ENCODE measurements at places on chromosomes 4 and X.
A peak's percentile ranks its signal among the peaks of the same experiment; 100 is the strongest.

DNA sequence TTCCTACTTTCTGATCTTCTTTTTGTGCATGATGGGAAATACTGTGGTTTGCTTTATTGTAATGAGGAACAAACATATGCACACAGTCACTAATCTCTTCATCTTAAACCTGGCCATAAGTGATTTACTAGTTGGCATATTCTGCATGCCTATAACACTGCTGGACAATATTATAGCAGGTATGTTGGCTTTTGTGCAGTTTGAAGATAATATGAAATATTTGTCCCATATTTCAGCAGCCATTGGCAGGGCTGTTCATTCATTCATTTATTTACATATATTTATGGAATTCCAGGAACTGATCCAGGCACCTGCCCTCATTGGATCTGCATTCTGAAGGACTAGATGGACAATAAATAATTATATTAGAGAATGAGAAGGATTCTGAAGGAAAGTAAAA lies 96.9 kb downstream of the NPFFR2 start:
- DNase-seq, result no peak

DNA sequence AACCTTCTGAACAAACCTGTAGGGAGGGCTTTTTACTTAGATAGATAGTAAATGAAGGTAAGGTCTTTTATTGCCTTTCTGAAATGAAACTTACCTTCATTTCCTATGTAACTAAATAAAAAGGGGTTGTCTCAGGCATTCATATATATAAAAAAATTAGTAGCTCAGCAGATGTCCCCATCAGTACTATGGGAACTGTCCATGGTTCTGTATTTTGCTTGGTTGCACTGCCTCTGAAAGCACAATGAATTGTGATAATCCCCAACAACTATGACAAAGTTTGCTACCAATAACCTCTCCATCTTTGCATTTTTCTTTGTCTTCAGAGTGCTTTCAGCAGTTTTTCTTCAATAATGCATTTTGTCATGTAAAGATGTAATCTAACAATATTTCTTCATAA lies 222.4 kb downstream of the SLIT2 start:
- DNase-seq, result no peak

DNA sequence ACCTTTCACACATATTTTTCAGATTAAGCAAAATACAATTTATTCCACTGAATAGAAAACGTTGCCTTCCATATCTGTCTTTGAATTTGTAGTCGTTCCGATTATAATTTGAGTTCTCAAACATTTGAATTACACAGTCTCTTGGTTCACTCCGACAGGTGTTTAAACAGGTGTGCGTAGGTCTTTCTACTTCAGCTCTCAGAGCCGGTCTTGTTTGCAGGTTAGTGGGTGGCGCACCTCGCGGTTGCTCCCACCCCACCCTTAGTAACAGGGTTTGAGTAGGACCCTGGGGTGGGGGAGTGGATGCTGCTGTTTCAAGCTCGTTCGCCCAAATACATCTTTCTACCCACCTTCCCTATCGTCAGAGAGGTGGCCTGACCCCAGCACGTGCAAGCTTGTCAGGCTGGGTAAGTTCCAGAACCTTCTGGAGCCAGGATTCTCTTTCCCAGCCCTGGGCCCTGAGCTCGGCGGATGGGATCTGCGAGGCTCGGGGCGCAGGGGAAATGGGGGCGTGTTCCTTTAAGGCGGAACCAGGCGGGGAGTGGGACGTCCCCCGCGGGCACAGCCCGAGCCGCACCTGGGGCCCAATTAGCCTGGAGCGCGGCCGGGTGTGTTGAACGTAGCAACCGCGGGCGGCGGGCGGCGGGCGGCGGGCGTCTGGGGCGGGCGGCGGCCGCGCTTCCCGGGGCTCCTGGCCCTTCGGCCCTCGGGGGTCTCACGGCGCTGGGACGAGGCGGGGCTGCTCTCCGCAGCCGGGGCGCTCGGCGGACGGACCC lies at the start of gene FAM149A:
Gene FAM149A, plus strand, starts transcription at position 591 of the 776 bp plus-strand sequence.
- DNase-seq, result peak; percentile 68

DNA sequence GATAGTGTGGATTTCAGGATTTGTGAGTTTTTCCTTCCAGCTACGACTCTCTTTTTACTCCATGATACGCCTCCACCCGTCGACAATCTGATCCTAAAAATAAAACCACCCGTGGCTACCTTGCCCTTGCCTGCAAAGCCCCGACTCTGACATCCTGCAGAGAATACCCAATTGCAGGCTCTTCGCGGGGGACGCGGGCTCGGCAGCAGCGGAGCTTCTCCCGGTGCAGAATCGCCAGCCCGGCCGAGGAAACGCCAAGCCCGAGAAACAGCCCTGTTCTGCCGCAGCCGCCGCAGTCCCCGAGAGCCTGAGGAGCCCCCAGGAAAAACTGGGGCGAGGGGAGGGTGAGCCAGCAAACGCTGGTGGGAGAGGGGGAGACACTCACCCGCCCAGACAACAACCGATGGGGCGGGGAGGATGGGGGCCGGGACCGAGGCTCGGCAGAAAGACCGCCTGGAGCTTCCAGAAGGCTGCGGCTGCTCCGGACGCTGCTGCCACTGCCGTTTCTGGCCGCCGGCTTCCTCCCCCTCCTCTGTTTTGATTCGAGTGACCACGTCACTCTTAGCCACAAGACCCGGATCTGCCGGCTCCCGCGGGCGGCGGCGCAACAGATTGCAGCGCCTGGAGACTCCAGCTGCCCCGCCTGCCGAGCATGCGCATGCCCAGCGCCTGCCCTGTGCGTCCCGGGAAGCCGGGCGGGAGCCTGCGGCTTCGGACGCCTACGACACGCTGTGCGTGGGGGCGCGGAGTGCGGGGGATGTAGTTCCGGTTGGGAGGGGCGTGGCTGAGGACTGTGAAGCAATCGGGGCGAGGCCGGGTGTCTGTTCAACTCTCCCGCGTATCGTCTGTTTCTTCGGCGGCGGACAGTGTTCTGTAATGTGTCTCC lies at the start of gene SMIM14:
Gene SMIM14, minus strand, starts transcription at position 512 of the 886 bp plus-strand sequence. CDS start 33,720 bp downstream, outside the sequence.
- DNase-seq, result peak; percentile 99

DNA sequence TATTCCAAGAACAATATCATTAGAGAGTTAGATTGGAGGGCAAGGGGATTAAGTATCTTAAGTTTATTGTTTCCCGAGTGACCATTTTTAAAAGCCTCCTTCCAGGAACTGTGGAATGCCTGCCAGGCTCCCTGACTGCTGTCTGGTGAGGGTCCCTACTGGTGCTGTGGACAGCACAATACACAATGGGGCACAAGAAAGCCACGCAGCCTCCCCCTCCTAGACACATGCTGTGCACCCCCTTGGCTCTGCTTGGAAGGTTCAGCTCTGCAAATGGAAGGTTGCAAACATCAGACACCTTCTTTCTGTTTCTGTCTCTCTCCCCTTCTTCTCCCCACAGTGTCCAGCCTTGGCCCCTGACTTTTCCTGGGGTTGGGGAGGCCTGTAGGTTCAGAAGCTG lies 153.2 kb downstream of the SHROOM3 start:
- DNase-seq, result no peak

DNA sequence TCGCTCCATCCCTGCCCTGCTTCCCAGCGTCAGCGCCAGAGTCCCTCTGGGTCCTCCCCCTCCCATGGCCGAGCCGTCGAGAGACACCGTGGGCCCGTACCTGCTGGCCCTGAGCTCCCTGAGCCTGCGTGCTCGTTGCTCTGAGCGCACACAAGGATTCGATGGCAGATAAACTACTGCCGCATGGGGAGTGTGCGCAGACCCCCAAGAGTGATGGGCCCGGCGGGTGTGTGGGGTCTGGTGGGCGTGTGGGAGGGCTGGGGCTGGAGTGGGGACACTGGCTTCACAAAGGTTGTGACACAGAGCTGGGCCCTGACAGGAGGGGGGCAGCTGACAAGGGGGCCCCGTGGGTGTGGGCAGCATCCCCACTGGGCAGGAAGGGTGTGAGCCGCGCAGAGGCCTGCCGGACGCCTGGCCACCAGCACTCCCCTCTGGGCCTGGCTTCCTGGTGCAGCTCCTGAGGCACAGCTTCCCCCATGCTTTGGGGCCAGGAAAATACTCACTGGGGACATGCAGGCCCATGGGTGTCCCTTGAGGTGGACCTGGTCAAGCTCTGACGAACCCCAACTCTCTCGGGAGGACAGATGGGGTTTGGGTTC lies 4.8 kb upstream of the RGS12 start:
- DNase-seq, result no peak

All from ovary (tissue), 10 donors.